ENCODE measurements at places on chromosomes 13 and 19.

DNA sequence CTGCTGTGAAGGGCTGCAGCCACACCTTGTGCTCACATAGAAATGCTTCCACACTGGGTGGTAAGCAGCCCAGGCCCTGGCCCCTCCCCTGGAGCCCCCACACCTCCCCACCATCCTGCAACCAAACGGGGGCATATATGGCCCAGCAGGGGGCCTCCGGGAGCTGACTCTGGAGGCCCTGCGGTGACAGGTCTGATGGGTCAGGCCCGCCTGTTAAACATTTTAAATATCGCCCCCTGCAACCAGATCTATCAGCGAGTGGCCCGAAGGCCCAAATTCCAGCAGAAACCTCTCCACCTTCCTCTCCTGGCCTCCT lies 48.0 kb upstream of the KATNAL1 start:
- no peak for DNase-seq

GRCh38 chr19:4368128-4368820 lies 24.9 kb downstream of the MPND start:
- no peak for DNase-seq

DNA sequence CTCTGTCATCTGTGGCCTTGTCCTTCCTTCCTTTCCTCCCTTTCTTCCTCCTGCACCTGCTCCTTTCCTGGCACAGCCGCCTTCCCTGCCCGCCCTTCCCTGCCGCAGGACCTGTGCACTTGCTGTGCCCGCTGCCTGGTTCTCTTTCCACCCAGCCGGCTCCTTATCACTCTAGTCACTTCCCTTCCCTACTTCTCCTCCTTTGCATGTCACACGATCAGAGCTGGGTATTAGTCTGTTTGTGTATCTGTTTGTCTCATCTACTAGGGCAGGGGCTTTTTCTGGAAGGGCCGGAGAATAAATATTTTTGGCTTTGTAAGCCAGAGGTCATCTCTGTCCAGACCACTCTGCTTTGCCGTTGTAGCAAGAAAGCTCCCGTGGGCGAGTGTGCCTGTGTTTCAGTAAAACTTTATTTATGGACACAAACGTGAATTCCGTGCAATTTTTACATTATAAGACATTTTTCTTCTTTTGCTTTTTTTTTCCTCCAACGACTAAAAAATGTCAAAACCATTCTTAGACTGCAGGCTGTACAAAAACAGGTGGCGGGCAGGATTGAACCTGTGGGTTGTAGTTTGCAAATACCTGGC lies 6.1 kb downstream of the KDM4B start:
- no peak for DNase-seq

- no peak for DNase-seq
Measured at GRCh38 chr19:2453431-2454025, 3.2 kb downstream of the LMNB2 start.

- no peak for DNase-seq
Measured at GRCh38 chr19:14107581-14108461, 9.7 kb downstream of the PRKACA start.

DNA sequence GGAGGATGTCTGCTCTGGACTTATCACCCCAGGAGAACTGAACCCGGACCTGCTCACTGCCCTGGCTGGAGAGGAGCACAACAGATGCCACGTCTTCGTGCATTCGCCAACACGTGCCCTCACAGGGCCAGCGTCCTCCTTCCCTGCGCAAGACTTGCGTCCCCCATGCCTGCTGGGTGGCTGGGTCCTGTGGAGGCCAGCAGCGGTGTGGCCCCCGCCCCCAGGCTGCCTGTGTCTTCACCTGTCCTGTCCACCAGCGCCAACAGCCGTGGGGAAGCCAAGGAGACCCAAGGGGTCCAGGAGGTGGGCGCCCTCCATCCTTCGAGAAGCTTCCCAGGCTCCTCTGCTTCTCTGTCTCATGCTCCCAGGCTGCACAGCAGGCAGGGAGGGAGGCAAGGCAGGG lies 3.4 kb upstream of the TEKTIP1 start:
- no peak for DNase-seq

DNA sequence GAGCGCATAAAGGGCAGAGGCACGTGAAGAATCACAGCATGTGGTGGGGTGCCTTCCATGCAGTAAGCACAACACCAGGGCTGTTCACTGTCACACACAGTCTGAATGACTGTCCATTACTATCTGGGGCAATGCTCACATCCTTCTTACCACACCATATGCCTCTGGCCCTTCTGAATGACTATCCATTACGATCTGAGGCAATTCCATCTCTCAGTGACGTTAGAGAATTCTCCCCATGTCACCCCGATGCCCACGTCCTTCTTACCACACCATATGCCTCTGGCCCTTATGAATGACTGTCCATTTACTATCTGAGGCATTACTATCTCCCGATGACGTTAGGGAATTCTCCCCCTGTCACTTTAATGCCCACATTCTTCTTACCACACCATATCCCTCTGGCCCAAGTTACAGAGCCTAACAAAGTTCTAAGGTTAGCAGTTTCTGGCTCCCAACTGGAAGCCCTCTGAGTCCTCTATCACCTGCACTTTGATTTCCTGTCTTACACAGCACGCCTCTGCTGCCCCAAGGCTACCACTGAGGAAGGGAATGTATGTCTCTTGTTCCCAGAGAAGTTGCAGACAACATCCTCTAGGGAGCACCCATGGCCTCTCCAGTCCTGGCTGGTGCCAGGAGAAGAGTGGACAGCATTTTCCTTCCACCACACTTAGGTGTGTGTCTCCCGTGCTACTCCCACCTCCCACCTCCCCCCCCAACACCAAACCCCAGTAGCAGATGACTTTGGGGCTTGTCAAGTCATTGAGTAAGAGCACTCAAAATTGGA lies 154.8 kb downstream of the COG6 start:
- no peak for DNase-seq

DNA sequence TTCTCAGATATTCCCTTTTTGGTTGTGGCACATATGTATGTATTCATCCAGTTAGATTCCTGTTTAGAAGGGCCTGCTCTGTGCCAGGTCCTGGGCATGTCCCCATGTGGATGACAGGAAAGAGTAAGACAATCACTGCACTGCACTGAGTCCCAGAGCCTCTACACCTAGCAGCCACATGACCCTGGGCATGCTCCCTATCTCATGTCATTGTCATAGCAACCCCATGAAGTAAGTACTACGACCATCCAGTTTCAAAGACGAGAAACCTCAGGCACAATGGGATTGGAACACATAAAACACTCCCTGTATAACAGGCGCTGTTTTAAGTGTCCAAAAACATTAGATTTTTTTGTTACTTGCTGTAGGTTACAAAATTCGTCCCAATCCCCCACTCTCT lies 594.4 kb downstream of the UQCRFS1 start:
- DNase-seq, result no peak

- peak; percentile 79 for DNase-seq
Measured at GRCh38 chr13:100875392-100876043, 200.9 kb upstream of the TMTC4 start.

- DNase-seq, result no peak
Measured at GRCh38 chr19:49677231-49677900, at the start of gene PRMT1. Gene PRMT1 (plus strand): TSS chr19:49677271. CDS start chr19:49677281, 10 bp downstream.

DNA sequence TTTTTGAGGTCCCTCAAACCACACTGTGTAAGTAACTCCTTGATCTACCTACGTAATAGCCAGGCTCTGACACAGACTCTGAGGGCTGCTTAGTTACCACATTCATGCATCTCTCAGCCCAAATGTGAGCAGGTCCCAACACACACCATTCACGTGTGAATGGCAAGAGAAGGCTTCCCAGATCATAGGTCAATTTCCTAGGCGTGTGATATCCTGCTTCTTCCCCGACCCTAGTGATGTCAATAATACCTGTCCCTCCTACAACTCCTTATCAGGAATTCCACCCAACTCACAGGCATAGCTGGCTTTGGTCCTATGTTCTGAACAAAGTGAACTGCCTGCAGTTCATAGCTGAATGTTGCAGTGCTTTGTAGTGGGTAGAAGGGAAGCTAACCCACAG lies 334.5 kb downstream of the RFC3 start:
- DNase-seq, result no peak

DNA sequence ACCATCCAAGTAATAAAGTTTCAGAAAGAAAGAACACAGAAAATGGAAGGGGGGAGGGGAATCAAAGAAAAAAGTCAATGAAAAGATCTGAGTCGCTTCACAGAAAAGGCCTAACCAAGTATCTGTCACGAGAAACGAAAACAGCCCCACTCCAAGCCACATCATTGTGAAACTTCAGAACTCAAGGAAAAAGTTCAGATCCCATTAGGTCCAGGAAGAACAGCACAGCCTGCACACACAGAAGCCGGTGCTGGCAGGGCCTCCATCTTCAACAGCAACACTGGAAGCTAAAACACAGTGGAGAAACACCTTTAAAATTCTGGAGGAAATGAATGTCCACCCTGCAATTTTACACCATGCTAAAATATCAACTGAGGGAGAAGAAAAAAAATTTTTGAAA lies 8.0 kb downstream of the STK24 start:
- DNase-seq, result no peak

DNA sequence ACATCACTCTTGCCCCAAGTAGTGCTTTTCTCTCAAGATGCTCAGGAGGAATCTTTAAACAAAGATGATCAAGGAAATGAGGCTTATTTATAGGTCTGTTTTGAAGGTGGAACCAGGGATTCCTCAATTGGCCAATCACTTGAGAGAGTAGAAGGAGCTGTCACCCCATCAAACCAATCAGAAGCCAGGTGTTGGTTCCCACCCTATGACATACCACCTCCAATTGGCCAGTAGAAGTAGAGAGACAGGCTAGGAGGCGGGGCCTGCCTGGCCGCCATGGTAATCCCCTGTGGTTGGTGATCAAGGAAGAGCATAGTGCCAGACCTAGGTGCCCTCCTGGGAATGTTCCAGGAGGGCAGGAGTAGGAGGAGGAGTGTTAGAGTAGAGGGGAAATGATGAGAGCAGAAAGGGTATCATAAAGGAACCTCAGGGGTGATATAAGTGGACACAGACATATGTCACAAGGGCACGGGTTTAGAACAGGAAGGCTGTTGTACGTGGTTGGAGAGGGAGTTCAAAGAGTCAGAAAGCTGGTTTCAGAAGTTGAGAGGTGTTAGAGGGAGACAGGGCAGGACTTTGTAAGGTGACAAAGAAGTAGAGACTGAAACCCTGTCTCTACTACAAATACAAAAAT lies 10.5 kb downstream of the PMIS2 start:
- no peak for DNase-seq

DNA sequence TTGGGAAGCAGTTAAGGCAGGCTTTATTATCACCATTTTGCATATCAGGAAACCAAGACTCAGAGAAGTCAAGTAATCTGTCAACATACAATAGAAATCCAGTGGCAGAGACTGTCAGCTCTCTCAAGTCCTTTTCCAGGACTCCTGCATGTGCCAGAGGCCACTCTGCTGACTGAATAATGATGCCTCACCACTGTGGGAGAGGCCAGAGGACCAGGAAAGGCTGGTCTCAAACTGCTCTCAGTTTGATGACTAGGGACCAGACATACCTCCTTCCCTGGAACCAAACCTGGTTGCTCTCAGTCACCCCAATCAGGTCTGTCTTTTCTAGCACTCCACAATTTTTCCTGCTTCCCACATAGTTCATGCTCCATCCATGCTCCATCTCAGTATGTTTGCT lies 8.0 kb downstream of the RNASEH2B start:
- no peak for DNase-seq

DNA sequence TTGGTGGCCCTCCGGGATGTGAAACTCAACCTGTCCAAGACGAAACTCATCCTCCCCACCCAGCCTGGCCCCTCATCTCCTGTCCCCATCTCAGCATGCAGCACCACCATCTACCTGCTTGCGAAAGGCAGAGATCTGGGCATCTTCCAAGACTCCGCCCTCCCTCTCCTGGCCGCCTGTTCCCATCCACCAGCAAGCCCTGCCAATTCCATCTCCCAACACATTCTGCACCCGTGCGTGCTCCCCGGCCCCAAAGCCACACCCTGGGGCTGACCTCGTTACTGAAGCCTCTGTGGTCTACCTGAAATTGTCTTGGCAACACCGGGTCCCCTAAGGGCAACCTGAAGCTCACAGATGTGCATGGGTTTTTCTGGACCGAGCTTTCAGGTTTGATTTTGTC lies 13.2 kb upstream of the CAMSAP3 start:
- no peak for DNase-seq

- DNase-seq, result no peak
Measured at GRCh38 chr13:100280681-100281080, 191.8 kb downstream of the PCCA start.
